ENCODE measurements at places on chromosomes 4 and X.

GRCh38 chr4:145938618-145939440 is at the start of gene ZNF827:
Gene ZNF827 (minus strand): TSS chr4:145938823. CDS start chr4:145938407, 416 bp downstream.
- peak; percentile 83 for DNase-seq

GRCh38 chrX:9663216-9663615 is 102.4 kb downstream of the GPR143 start:
- no peak for DNase-seq

DNA sequence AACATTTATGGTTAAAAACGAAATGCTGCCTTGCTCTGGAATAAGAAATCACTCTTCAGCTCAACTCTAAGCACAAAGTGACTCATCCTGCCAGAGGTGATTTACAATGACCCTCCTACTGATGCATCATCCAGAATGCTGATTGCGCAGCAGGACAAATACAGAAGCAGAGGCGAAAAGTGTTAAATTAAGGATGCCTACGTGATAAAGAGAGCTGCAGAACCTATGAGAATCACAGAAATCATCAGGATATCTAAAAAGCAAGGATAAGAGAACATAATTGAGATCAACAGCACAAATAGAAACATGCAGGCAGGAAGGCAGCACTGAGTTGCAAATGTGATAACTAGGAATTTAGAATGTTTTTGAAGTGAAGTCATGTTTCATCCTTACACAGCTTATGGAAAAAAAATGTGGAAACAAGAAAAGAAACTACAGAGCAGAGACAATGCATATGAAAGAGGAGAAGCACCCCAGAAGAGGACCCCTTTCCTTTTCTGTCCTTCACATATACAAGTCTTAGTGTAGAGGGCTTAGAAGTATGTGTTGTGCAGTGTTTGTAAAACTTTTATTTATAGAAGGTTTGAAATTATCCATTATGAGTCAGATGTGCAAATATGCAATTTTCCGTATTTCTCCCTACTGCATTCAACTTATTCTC is 188.4 kb downstream of the SLC7A11 start:
- no peak for DNase-seq

- no peak for DNase-seq
These were observed 195.2 kb upstream of the ANXA10 start for GRCh38 chr4:167897116-167897515.

- no peak for DNase-seq
These were observed 5.9 kb upstream of the RAB40AL start for GRCh38 chrX:102930990-102931756.

GRCh38 chr4:6506616-6507140 is 34.3 kb upstream of the PPP2R2C start:
- no peak for DNase-seq

DNA sequence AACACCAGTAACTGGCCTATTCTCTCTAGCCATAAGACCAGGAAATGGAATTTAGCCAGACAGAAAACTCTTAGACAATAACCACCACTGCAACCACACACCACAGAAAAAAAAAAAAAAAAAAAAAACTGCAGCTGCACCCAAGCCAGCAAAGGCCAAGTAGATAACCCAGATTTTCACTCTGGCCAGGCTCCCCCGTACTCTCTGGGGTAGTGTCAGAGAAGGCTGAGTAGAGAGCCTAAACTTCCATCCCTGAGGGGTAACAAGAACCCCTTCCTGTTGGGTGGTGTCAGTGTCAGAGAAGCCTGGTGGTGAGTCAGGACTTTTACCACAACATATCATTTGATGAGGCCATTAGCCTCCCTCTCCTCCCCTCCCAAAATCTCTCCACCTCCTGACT is 5.6 kb upstream of the DLG3 start:
- peak; percentile 26 for DNase-seq

GRCh38 chr4:101439926-101440325 is 92.6 kb upstream of the PPP3CA start:
- DNase-seq, result no peak
